Activated CD4-positive, alpha-beta T cell treated with anti-CD3 and anti-CD28 coated beads, Interleukin-2, amount 10 ng/mL, durations not matched to agents 24 days and 14 days (primary cell): ENCODE measurements at places on chromosomes 4 and X.

GRCh38 chr4:150259861-150260567, 181.8 kb downstream of the DCLK2 start:
- H3K4me3 ChIP-seq = no peak overlapping the region
- no peaks in the 10 kb centered on the region for H3K4me1 ChIP-seq
- H3K27ac ChIP-seq = no peak overlapping the region
- H3K27me3 ChIP-seq = no peaks in the 10 kb centered on the region
- H3K36me3 ChIP-seq = peaks cover 4% of the 10 kb centered on the region

- H3K27me3 ChIP-seq = peaks cover 3% of the 10 kb centered on the region
- DNase-seq = no peak
- no peak overlapping the region for H3K27ac ChIP-seq
- no peaks in the 10 kb centered on the region for H3K36me3 ChIP-seq
- no peak overlapping the region for H3K4me3 ChIP-seq
Measured at GRCh38 chr4:40991908-40992307, 222.4 kb downstream of the APBB2 start.

DNA sequence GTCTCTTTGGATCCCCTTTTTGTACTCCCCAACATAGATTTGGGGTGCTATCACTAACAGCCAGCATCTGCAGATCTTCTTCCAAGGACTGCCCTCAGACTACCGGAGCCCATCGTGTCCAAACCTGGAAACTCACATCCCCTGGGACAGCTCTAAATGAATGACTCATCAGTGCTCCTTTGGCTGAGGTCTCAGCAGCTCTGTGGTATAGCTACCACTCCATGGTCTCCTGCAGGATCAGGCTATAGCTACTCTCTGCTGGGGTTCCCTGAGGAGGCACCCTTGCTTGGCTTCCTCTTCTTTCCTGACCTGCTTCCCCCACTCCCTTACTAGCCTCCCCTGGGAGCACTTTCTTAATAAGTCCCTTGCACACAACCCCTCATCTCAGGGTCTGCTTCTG, 97.5 kb upstream of the PRPS2 start:
- no peak overlapping the region for H3K4me3 ChIP-seq
- DNase-seq = no peak
- no peaks in the 10 kb centered on the region for H3K36me3 ChIP-seq
- peaks cover 16% of the 10 kb centered on the region for H3K27me3 ChIP-seq
- H3K27ac ChIP-seq = no peak overlapping the region

DNA sequence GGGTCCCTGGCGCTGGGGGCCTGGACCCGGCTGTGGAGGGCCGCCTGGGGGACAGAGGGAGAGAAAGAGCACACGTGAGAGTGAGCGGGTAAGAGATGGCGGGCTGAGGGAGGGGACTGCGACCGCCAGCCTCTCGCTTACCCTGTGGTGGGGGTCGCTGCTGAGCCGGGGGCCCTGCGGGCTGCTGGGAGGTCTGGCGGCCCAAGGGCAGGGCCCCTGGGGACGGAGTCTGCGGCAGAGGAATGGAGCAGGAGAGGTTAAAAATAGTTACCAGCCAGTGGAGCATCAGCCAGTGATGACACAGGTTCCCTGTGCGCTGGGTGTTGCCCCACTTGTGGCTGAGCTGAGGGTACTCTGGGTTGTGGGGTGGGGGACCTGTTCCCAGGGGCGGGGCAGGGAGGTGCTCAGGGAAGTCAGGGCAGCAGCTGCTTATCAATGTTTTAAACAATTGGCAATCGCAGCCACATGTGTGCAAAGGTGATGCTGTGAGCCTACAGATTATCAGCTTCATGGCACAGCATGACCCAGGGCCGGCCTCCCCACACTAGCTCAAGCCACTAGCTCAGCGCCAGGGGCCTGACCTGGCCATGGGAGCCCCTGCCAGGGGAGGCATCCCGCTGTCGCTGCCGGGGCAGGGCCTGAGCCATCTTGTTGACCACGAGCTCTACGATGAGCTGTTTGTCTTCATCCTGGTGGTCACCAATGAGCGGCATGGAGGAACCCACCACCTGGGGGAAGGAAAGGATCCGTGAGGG, 7.5 kb upstream of the TIMP1 start:
- H3K27ac ChIP-seq = no peak overlapping the region
- H3K27me3 ChIP-seq = peaks cover 2% of the 10 kb centered on the region
- DNase-seq = no peak
- H3K4me3 ChIP-seq = no peak overlapping the region

DNA sequence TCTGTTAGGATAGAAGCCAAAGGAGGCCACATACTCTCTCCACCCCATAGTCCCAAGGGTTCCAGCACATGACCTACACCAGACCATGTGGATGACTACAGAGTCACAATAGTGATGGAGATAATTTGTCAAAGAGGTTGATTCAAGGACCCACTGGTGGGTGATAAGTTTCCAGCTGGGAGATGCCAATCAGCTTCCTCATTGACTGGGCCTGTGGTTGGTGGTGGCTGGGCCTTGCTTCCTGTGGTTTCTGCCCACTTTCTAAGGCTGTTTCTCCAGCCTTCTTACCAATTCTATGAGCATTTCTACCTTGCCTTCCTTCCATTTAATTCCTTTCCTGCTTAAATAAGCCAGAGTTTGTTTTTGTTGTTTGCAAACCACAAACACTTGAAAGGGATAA, 95.5 kb upstream of the CPEB2 start:
- peaks cover 1% of the 10 kb centered on the region for H3K4me1 ChIP-seq
- no peak overlapping the region for H3K4me3 ChIP-seq
- H3K36me3 ChIP-seq = no peaks in the 10 kb centered on the region
- H3K27ac ChIP-seq = no peak overlapping the region
- peaks cover 5% of the 10 kb centered on the region for H3K27me3 ChIP-seq

DNA sequence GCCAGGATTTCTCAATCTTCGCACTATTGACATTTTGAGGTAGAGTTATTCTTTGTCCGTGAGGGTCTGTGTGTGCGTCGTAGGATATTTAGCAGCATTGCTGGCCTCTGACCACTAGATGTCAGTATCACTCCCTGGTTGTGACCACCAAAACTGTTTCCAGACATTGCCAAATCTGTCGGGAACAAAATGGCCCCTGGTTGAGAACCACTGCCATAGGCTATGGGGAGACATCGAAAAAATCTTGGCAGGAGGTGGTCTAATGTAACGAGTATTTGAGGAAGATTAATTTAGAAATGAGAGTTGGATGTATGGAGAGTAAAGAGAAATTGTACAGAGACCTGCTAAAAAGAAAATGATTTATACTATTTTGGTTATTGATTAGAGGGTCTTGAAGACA, 108.4 kb downstream of the DOCK11 start:
- peak overlapping the region; percentile 80 for H3K27ac ChIP-seq
- H3K36me3 ChIP-seq = peaks cover 25% of the 10 kb centered on the region
- no peaks in the 10 kb centered on the region for H3K27me3 ChIP-seq

DNA sequence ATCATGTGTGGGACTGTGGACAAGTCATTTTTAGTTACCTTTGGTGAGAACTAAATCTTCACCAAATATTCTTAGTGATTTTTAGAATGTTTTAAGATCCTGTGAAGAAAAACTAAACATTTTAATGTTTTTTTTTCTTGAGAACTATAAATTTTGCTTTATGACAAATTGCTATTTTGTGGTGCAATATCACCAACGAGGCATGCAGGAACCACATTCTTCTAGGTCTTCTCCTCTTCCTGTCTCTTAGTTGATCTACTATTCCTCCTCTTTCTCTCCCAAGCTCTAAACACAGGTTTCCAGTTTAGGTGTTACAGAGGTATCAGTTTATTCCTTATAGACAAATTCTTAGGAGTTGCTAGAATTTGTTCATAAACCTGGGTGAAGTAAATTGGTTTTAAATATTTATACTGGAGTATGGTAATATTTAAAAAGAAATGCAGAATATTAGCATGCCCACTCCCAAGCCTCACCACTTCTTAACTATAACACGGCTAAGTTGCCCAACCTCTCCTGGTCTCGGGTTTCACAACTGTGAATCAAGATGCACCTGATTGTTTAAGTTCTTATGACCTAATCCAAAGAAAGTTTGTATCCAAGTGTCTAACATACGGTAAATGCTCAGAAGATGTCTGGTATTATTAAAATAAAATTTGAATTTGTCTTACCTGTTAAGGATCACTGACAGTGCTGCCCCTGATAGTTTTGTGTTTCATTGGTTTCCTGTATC, 56.5 kb upstream of the CLNK start:
- no peak overlapping the region for H3K27ac ChIP-seq
- no peaks in the 10 kb centered on the region for H3K36me3 ChIP-seq
- H3K27me3 ChIP-seq = no peaks in the 10 kb centered on the region
- no peak overlapping the region for H3K4me3 ChIP-seq
- DNase-seq = no peak

- H3K36me3 ChIP-seq = no peaks in the 10 kb centered on the region
- no peaks in the 10 kb centered on the region for H3K27me3 ChIP-seq
Measured at GRCh38 chr4:68904786-68905185, 46.8 kb downstream of the UGT2A3 start.

DNA sequence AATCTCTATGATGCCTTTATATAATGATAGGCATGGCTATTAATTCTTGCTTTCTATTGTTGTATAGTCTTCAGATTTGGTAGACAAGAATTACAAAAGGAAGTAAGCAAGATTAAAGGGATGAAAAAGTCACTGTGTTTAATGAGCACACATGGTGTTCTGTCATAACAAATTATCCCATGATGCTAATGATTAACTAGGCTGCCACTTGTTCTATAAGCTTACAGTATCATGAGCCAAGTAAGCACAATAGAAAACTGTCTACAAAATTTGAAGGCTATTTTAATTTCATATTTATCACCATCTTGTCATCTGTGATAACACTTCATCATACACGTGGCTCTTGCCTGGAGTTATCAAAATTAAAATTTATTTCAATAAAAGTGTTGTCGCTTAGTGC, 466.7 kb downstream of the GASK1B start:
- H3K4me1 ChIP-seq = no peaks in the 10 kb centered on the region
- no peaks in the 10 kb centered on the region for H3K27me3 ChIP-seq
- no peaks in the 10 kb centered on the region for H3K36me3 ChIP-seq
- H3K4me3 ChIP-seq = no peak overlapping the region
- no peak for DNase-seq
- no peak overlapping the region for H3K27ac ChIP-seq

- no peak overlapping the region for H3K27ac ChIP-seq
- H3K27me3 ChIP-seq = no peaks in the 10 kb centered on the region
- H3K4me3 ChIP-seq = no peak overlapping the region
- no peaks in the 10 kb centered on the region for H3K36me3 ChIP-seq
- no peaks in the 10 kb centered on the region for H3K4me1 ChIP-seq
Measured at GRCh38 chr4:182420189-182420588, 177.0 kb downstream of the TENM3 start.

DNA sequence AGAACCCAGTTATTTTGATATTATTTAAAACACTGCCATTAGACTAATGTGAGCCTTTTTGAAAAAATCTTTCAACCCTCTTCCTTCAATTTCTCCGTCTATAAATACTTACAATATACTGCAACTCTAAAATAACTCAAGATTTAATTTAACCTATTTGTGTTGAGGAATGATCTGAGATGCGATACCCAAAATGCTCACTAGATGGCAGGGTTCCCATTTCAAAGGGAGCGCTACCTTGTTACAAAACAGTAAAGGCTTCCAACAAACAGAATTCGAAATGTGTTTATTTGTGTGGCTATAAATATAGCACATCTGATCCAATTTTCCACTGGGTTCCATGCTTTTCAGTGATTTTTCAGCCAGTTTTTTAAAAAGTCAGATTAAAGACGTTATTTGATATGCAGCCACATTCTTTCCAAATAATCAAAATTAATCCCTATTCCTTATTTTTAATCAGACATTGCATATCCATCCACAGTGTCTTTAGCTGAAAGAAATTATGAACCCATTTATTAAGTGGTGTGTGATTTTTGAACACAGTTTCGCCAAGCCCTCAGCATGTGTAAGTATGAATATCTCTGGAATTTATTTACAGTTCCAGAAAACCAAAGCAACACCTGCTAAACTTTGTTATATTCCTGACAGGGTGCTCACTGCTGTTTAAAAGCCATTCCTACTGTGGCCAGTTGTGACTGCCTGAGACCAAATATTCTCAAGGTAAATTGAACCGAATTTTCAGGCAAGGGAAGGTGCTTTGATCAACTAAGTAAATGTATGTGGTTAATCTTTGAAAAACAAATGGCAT, 668.0 kb upstream of the LCORL start:
- peak; percentile 79 for DNase-seq
- H3K4me1 ChIP-seq = no peaks in the 10 kb centered on the region
- H3K36me3 ChIP-seq = no peaks in the 10 kb centered on the region
- H3K27ac ChIP-seq = no peak overlapping the region

GRCh38 chrX:34332334-34332733, 200.2 kb upstream of the FAM47A start:
- H3K4me3 ChIP-seq = no peak overlapping the region
- H3K4me1 ChIP-seq = no peaks in the 10 kb centered on the region
- no peak for DNase-seq
- no peaks in the 10 kb centered on the region for H3K36me3 ChIP-seq
- H3K27me3 ChIP-seq = no peaks in the 10 kb centered on the region
- no peak overlapping the region for H3K27ac ChIP-seq

DNA sequence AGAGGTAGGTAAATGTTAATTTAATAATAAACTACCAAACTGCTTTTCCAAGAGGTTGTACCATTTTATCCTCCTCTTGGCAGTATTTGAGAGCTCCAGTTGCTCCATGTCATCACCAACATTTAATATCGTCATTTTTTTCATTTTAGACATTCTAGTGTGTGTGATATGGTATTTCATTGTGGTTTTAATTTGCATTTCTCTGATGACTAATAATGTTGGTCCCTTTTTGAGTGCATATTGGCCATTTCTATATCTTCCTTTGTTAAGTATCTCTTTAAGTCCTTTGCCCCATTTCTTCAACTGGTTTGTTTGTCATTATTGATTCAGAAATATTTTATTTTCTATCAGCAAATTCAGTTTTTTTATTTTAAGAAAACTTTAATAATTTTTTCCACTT, 88.8 kb downstream of the MAPK10 start:
- DNase-seq = no peak
- H3K27ac ChIP-seq = no peak overlapping the region
- no peaks in the 10 kb centered on the region for H3K4me1 ChIP-seq
- H3K27me3 ChIP-seq = no peaks in the 10 kb centered on the region
- no peaks in the 10 kb centered on the region for H3K36me3 ChIP-seq

DNA sequence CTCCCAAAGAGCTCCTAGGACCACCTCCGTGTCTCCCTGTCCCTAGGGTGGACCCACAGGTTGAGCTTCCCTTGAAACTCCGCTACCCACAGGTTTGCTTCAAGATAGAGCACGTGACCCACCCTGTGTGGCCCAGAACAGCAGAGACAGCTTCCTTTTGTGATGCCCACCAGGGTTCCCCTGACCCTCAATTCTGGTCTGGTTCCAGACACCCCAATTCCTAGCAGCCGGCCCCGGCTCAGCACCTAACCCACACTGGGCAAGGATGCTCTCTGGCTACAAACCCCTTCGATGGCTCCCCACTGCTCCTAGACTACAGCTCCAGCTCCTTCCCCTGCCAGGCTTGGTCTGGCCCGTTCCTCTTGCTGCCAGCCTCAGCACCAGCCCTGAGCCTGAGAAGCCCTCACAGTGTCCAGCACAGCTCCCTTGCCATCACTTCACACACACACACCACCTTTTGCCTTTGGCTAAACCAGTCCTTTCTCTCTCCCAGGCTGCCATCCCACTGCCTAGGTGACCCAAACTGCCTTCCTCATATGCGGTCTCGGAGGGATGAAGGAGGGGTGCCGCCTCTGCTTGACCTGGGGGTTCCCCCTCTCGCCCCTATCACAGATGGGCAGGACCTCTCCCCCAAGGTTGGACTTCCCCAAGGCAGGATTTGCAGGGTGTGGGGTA, 6.2 kb downstream of the PNCK start:
- peaks cover 16% of the 10 kb centered on the region for H3K27me3 ChIP-seq
- H3K4me1 ChIP-seq = peaks cover 9% of the 10 kb centered on the region
- no peaks in the 10 kb centered on the region for H3K36me3 ChIP-seq
- DNase-seq = no peak
- H3K4me3 ChIP-seq = peak overlapping the region; percentile 84

GRCh38 chrX:49840679-49841078, 11.6 kb downstream of the PAGE4 start:
- H3K4me3 ChIP-seq = no peak overlapping the region
- H3K27me3 ChIP-seq = no peaks in the 10 kb centered on the region
- no peaks in the 10 kb centered on the region for H3K36me3 ChIP-seq
- H3K4me1 ChIP-seq = no peaks in the 10 kb centered on the region
- peak; percentile 66 for DNase-seq
